ENCODE measurements at places on chromosomes 13 and 19.

DNA sequence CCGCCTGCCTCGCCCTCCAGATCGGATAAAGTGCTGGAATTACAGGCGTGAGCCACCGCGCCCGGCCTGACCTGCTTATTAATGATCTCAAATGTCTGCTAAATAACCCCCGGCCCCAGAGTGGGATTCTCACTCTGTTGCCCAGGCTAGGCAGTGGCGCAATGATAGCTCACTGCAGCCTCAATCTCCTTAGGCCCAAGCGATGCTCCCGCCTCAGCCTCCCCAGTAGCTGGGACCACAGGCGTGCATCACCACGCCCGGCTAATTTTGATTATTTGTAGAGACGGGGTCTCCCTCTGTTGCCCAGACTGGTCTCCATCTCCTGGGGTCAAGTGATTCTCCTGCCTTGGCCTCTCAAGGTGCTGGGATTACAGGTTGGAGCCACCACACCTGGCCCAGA, 626 bp upstream of the ATP5F1D start:
- DNase-seq: no peak

DNA sequence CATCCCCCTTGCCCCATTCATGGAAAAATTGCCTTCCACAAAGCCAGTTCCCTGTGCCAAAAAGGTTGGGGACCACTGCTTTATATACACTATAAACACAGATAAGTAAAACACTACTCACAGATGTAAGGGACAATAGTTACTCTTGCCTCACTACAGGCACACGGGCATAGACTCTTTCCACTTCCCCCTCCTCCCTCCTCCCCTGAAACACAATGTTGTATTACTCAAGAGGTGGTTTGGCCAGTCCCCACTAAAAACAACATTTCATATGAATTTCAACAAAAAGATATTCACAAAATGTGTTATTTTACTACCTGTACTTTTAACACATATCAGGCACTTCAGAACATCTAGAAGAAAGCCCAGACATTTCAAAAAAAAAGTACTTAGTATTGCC, 45.1 kb downstream of the EPSTI1 start:
- DNase-seq: peak; percentile 27

- peak; percentile 55 for DNase-seq
Observed at GRCh38 chr19:4914736-4915501, 5.6 kb downstream of the UHRF1 start.

DNA sequence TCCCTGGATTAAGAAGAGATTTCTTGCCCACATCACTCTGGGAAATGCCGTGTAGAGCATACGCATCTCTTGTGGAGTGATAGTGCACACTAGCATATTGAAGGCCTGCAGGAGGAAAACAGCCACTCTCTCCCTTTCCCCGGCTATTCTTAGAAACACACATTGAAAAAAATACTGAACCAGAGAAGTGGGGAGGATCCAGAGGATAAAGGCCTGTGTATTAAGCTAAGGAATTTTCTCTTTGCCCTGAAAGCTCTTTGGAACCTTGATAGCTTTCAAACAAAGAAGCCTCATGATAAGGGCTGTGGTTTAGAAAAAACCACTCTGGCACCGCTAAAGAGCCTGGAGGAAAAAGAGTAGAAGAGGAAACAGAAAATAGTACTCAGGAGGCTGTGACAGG, 386.1 kb upstream of the NBEA start:
- no peak for DNase-seq

GRCh38 chr13:114328034-114328433, 13.7 kb downstream of the CHAMP1 start:
- DNase-seq: no peak

DNA sequence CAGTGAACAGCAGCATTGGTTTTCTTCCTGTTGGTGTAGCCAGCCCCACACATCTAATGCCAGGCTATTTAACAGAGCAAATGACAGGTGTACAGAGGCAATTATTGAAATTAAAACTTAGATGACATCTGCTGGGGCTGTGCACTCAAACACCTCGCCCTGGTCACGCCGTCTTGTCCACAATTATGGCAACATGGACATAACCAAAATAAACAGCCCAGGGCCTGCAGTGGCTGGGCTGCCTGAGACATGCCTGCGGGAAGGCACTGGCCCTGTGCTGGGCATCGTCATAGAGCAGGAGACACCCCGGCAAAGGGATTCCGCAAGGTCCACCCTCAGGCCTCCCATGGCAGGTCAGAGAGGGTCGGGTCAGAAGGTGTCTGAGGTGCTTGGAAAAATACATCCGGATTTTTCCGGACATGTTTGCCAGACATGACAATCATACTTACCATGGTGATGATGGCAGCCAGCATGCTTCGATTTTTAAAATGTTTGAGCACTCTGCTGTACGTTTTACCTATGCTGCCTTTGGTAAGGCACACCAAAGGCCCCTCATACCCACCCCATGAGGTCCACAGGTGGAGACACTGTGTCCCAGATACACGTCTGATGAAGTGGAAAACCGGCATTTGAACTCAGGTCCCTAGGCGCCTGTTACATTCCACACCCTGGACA, 47.8 kb downstream of the TSHZ3 start:
- DNase-seq: no peak

DNA sequence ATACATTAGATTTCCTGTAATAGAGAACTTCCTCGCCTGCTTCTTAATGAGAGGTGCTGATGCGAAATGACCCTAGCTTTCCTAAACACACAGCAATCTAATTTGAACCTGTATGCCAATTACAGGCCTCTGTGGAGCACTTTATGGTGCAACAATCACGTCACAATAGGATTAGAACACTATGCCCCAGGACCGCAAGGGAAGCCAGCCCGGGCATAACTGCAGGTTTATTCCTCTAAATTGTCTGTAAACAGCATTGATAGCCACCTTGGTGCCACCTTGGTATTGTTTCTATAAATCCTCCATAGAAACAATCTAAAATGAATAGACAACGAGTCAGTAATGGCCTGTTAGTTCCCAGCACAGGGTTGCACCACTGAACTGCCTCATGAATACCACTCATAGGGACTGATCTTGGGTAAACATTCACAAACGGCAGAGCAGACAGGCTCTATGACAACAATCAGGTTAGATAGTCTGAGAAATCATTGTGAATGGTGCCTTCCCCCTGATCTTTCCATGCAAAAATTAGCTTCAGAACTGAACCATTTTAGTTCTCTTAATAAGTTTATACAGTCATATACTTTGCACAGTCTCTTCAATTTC, 182.5 kb upstream of the OBI1 start:
- DNase-seq: no peak

DNA sequence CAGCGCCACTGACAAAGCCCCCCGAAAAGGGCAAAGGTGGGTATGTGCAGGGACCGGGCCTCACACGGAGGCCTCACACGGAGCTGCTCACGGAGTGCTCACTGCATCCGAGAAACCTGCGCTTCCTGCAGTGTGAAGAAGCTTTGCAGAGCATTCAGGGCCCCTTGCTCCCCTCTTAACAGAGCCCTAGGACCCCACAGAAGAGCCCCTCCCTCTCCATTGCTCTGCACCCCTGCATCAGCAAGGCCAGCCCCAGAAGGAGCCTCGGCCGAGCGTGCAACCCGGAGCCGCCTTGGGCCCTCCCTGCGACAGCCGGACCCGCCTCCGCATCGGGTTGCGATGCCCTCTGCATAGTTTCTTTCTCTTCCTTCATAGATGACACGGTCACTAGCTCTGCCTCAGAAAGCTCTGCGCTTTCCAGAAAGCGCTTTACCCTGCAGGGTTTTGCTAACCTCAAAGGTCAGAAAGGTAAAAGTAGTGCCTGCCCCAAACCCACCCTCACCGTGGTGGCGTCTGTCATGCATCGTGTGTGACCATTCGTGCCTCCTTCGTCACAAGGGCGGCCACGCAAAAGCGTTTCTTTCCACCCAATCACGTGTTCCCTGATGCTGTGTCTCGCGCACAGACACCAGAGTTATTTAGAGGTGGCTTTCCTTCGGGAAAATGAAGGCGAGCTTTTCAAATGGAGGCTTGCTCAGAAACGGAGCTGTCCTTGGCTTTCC, 15.7 kb upstream of the F7 start:
- no peak for DNase-seq

DNA sequence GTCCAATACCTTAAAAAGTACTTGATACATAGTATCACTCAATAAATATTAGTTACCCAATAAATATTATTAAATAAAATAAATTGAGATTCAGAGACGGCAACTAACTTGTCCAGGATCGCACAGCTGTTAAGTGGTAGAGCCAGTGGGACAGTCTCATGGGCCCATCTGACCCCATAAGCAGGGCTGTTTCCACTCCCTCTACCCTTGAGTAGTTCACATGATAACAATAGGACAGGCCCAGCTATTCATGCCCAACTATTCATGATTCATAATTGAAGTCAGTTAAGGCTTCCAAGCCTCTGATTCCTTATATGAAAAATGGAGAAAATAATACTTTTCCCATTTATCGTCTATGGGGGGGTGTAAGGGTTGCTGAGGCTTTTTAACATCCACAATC, 78.2 kb downstream of the C13orf42 start:
- no peak for DNase-seq

- DNase-seq: no peak
Observed at GRCh38 chr13:44955406-44955805, 33.9 kb downstream of the NUFIP1 start.

- no peak for DNase-seq
Observed at GRCh38 chr19:46073268-46073922, 32.6 kb upstream of the IGFL4 start.

DNA sequence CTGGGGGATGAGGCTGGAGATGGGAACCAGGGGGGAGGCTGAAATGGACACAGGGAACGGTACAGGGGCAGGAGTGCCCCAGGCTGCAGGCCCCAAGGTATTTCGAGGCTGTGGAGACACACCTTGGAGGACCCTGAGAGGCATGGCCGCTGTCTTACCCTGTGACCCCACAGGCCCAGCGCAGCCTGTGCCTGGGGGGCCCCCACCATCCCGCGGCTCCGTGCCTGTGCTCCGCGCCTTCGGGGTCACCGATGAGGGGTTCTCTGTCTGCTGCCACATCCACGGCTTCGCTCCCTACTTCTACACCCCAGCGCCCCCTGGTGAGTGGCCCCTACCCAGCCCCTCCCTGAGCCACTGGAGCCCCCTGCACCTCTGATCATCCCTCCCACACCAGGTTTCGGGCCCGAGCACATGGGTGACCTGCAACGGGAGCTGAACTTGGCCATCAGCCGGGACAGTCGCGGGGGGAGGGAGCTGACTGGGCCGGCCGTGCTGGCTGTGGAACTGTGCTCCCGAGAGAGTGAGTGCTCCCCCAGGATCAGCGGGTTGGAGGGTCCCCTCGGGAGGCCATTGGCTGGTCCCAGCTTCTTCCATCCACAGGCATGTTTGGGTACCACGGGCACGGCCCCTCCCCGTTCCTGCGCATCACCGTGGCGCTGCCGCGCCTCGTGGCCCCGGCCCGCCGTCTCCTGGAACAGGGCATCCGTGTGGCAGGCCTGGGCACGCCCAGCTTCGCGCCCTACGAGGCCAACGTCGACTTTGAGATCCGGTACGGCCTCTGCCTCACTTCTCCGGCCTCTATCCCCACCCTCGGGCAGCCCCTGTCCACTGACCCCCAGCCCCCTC, 16.9 kb upstream of the SPIB start:
- DNase-seq: no peak

DNA sequence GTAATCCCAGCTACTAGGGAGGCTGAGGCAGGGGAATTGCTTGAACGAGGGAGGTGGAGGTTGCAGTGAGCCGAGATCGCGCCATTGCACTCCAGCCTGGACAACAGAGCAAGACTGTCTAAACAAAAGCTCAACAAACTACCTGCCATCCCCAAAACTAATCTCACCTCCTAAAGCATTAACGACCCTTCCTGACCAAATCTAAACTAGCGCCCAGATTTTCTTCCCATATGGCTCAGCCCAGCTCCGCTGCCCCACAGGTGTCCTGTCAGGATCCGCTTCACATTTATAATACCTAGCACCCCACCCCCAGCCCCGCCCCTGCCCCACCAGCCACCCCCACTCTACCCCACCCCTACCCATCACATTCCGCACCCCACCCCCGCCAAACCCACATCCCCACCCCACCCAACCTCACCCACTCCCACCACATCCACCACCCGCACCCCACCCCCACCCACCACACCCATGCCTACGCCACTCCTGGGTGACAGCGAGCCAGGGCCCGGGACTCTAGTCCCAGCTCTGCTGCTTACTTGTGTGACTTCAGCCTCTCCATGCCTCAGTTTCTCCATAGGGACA, 599 bp downstream of the C19orf12 start:
- no peak for DNase-seq

DNA sequence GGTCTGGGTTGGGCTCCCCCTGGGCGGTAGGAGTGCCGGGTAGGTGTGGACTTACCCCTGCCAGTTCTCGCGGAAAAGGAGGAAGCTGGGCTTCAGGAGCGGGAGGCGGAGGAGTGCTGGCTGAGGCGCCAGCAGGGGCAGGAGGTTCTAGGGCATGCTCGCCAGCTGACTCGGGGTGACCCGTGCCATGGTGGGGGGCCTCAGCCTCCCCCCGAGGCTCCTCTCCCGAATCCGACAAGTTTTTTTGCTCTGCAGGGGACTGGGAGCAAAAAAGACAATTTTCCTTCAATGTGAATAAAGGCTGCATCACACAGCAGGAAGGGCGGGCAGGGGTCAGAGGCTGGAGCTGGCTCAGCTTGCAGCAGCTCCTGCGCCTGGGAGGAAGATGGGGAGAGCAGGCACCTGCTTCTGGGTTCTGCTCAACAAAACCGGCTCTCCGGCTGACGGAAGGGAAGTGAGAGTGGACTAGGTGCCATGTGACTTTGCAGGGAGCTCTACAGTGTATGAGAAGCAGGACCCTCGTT, 26.5 kb downstream of the RANBP3 start:
- no peak for DNase-seq

GRCh38 chr19:31658993-31659896, 310.0 kb upstream of the TSHZ3 start:
- DNase-seq: no peak

DNA sequence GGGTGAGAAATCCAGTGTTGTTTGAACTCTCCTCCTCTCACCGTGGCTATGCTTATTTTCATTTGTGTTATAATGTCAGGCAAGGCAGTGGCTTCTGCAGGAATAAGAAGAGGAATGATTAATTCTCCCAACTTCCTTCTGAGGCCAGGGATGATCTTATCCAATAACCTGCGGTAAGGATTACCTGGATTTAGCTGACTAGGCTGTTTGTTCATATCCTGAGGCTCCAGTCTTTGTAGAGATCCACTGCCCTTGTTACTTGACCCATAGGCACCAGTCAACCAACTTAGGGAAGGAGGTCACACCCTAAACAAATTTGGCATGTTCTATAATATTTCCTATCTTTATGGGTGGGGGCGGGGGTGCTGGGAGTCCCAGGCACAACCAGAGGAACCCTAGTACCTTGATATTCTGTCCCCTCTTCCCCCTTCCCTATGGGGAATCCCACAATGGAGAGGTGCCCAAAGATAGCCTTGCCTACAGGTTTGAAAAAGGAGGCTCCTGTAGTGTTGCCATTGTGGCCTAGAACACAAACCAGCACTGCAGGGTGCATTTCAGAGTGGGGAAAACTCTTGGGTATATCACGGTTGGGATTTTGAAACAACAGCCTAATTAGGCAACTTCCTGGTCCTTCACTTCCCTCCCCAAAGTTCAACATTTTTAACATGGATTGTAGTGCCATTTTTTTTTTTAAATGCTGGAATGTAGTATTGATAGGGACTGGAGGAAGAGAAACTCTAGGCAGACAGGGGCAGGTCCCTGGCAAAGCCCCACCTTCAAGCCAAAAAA, 977.5 kb upstream of the SPRY2 start:
- no peak for DNase-seq

All from fibroblast of skin of left quadriceps (primary cell).